ENCODE measurements at places on chromosomes 16 and 17.

DNA sequence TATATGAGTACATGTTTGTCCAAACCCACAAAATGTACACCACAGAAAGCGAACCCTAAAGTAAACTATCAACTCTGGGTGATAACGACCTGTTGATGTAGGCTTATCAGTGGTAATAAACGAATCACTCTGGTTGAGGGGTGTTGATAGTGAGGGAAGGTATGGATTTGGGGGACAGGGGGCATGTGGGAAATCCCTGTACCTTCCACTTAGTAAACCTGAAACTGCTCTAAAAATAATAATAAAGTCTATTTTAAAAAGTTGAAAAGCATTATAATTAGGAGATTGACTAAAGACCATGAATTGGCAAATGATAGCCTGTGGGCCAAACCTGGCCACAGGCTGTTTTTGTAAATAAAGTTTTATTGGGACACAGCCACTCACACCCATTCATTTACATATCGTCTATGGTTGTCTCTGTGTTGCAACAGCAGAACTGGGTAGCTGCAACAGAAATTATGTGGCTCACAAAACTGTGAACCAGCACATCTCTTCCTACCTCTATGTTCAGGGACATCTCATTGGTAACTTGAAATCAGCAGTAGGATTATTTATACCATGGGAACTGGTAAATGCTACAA is 85.5 kb upstream of the CDYL2 start:
- DNase-seq, result no peak

GRCh38 chr17:63419949-63420867 is 25.9 kb downstream of the CYB561 start:
- DNase-seq, result no peak

- DNase-seq, result no peak
Measured at GRCh38 chr16:51416926-51417325, 265.9 kb upstream of the SALL1 start.

- DNase-seq, result no peak
Measured at GRCh38 chr16:27290562-27290961, 22.0 kb upstream of the NSMCE1 start.

DNA sequence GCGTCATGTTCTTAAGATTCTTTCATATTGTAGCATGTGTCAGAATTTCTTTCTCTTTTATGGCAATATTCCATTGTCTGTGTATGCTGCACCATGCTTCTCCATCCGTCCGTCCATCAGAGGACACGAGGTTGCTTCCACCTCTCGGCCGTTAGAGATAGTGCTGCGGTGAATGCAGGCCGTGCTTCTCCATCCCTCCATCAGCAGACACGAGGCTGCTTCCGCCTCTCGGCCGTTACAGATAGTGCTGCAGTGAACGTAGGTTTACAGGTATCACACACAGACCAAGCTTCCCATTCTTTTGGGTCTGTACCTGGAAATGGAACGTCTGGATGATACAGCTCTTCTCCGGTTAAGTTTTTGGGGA is 113.5 kb downstream of the CMIP start:
- DNase-seq, result no peak

- DNase-seq, result no peak
Measured at GRCh38 chr16:89895482-89896250, 22.3 kb downstream of the TCF25 start.

DNA sequence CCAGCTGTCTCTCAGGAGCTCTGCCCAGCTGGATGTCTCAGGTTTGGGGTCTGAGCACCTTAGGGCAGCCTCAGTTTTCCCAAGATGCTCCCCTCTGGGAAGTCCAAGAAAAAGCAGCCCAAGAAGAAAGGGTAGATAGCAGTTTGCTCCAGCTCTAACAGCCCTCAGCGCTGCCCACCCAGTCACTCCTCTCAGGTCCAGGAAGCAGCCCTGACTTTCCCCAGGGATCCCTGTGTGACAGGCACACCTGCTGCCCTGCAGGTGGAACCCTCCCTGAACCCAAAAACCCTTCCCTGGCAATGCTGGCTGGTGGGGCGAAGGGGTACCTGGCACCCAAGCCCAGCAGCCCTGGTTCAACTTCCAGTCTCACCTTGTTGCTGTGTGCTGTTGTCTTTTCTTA is 48.1 kb downstream of the BEAN1 start:
- no peak for DNase-seq

GRCh38 chr16:13956635-13957196 is 36.8 kb downstream of the ERCC4 start:
- no peak for DNase-seq
